ENCODE measurements at places on chromosomes 13 and 19. TPM values are rescaled to one million over a fixed set of nuclear protein-coding genes. Genes with fewer than 3 reads are reported as not detected.

Gene SERTM1
- total RNA-seq, result not detected

Gene ZNF563
- total RNA-seq, result 16.7 TPM

GRCh38 chr19:33231511-33231910 is 5.9 kb upstream of the SLC7A10 start:
- no peak overlapping the region for H3K4me3 ChIP-seq
- peaks cover 3% of the 10 kb centered on the region for H3K4me1 ChIP-seq

- no peaks in the 10 kb centered on the region for H3K4me1 ChIP-seq
- no peak overlapping the region for H3K27ac ChIP-seq
Measured at GRCh38 chr13:105410602-105411001, 1124.9 kb downstream of the EFNB2 start.

DNA sequence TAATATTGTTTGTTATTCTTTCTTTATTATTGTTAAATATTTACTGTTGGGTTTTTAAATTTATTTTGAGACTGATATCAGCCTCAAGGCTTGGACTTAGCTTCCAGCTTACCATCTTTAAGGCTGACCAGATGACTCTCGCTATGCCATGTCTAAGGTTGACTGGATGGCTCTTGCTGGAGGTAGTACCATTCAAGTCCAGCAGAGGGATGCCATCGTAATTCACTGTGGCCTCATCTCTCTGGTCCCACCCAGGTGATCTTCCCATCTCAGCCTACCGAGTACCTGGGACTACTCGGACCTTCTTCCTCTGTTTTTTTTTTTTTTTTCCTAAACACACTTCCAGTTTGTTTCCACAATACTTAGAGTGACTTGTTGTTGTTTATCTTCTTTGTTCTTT is 41.7 kb upstream of the ZNF91 start:
- H3K27me3 ChIP-seq, result no peaks in the 10 kb centered on the region
- H3K4me1 ChIP-seq, result no peaks in the 10 kb centered on the region
- H3K27ac ChIP-seq, result no peak overlapping the region
- no peaks in the 10 kb centered on the region for H3K36me3 ChIP-seq
- H3K4me3 ChIP-seq, result no peak overlapping the region

DNA sequence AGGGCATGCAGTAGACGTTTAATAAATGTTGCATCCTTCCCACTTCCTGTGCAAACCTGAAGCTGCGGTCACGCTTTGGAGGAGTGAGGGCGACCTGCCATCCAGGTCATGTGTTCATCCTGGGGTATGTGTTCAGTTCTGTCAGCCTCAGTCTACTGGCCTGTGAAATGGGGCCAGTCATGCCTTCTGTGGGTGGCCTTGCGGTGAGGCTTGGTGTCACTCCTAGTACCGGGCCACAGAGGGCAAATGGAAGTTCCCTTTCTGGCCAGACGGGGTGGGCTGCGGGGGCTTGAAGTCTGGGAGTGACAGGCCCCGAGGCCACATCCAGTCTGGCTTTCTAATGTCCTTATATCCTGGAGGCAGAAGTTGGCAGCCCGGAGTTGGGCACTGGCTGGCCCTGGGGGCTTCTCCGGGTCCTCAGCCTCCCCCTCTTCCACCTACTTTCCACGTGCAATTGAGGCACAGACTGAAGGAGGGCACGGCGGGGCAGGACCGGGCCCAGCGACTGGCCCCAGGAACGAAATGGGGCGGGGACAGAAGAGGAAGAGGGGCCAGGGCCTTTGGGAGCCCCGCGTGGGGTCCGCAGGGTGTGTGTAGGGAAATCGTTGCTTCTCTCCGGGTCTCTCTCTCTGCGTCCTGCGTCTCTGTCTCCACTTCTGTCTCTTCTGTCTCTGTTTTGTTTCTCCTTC is 11.1 kb downstream of the PDE4A start:
- no peaks in the 10 kb centered on the region for H3K27me3 ChIP-seq
- H3K4me1 ChIP-seq, result peaks cover 12% of the 10 kb centered on the region
- peak overlapping the region; percentile 49 for H3K4me3 ChIP-seq

DNA sequence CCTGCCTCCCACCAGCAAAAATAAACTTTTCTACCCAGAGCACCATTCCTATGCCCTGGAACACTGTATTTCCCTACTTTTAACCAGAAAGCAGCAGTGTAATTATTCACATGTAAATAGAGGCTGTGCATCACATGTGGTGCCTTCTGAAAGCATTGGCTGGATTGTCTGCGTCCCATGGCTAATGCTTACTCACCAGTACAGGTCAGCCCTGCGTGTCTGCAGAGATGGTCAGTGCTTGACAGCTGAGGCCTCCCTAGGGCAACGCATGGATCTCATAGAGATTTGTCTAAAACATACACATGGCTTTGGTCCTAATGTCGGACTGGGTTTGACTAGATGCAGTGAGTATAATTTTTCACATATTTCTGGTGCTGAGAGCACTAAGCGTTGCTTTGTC is 64.2 kb downstream of the DPY19L3 start:
- H3K27me3 ChIP-seq, result no peaks in the 10 kb centered on the region
- no peaks in the 10 kb centered on the region for H3K36me3 ChIP-seq
- no peak for DNase-seq
- no peaks in the 10 kb centered on the region for H3K4me1 ChIP-seq
- no peak overlapping the region for H3K27ac ChIP-seq
- H3K4me3 ChIP-seq, result no peak overlapping the region

DNA sequence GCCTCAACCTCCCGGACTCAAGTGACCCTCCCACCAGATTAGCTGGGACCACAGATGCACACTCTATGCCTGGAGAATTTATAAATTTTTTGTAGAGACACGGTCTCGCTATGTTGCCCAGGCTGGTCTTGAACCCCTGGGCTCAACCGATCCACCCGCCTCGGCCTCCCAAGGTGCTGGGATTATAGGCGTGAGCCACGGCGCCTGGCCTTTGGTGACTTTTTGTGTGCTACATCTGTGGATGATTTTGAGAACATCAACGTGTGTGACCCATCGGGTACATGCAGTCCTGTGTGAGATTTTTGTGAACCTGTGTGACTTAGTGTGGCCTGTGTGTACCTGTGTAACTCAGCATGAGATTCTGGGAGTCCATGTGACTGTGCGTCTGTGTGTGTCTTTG is 8.5 kb upstream of the NFIX start:
- H3K4me1 ChIP-seq, result no peaks in the 10 kb centered on the region
- no peak for DNase-seq
- no peaks in the 10 kb centered on the region for H3K36me3 ChIP-seq
- H3K27ac ChIP-seq, result no peak overlapping the region

- no peak overlapping the region for H3K4me3 ChIP-seq
- no peak for DNase-seq
Measured at GRCh38 chr13:96792736-96793403, 201.4 kb downstream of the OXGR1 start.

GRCh38 chr13:66483712-66484111 is 746.4 kb downstream of the PCDH9 start:
- DNase-seq, result no peak
- no peak overlapping the region for H3K4me3 ChIP-seq
- H3K27ac ChIP-seq, result no peak overlapping the region

GRCh38 chr19:45876411-45877197 is 9.3 kb downstream of the IRF2BP1 start:
- H3K27ac ChIP-seq, result peak overlapping the region; percentile 68
- H3K27me3 ChIP-seq, result no peaks in the 10 kb centered on the region
- H3K36me3 ChIP-seq, result no peaks in the 10 kb centered on the region
- H3K4me1 ChIP-seq, result peaks cover 5% of the 10 kb centered on the region
- H3K4me3 ChIP-seq, result peak overlapping the region; percentile 18

DNA sequence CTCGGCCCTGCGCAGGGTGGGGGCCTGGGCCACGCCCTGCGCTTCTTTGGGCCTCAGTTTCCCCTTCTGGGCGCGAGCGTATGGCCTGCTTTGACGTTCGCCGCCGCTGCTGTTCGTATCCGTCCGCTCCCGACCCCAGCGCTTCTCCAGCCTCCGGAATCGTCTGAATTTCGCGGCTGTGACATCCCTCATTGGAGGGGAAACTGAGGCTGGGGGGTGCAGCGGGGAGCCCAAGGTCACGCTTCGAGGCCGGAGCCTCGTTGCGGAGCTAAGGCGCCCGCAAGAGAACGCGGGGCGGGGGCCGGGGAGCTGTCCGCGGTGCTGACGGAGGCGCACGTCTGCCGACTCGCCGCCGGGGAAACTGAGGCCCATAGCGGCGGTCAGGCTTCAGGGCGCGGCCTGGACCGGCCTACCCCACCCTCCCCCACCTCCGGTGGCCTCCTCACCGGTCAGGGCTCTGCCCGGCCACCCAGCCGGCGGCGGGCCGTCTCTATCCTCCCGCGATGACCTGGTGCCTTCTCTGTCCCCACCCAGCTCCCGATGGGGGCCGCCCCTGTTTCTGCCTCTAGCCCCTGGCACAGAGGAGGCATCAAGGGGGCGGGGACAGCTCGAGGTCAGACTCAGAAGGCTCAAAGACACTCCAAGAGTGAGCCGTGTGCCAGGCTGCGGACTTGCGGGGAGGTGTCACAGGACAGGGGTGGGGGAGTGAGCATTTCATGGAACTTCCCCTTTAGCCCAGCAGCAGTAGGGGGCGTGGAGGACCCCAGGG is 3.0 kb upstream of the APC2 start:
- H3K4me1 ChIP-seq, result peaks cover 5% of the 10 kb centered on the region
- no peaks in the 10 kb centered on the region for H3K36me3 ChIP-seq
- H3K27ac ChIP-seq, result no peak overlapping the region
- peaks cover 44% of the 10 kb centered on the region for H3K27me3 ChIP-seq
- DNase-seq, result no peak

Data from prostate gland (tissue), 2 donors.